ENCODE measurements at places on chromosomes 3 and 15.

DNA sequence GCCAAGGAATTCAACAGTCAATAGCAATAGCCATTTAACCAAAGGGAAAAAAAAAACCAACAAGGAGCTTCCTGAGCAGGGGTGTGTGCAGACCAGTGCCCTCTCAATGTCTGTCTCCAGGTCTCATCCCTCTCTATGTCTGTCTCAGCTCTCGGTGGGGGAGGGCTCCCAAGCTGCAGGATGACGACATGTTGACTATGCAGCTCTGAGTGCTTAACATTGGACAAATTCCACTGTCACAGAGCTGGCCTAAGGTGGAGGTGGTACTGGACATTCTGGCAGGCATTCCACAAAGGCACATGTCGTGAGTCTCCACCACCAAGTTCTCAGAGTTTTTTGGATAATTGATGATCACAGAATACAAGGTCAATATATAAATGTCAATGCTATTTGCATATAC is 2.0 kb upstream of the CAPN7 start:
- DNase-seq, result no peak

- no peak for DNase-seq
These were observed 12.3 kb upstream of the ANPEP start for GRCh38 chr15:89826671-89827655.

DNA sequence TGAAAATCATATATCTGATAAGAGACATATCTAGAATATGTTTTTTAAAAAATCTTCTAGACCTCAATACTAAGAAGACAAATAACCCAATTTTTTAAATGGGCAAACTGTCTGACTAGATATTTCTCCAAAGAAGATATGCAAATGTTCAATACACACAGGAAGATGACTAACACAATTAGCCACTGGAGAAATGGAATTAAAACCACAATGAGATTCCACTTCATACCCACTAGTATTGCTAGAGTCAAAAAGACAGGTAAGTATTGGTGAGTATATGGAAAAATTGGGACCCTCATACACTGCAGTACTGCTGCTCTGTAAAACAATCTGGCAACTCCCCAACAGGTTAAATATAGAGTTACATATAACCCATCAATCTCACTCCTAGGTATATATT is 33.1 kb upstream of the TOPAZ1 start:
- DNase-seq, result no peak

DNA sequence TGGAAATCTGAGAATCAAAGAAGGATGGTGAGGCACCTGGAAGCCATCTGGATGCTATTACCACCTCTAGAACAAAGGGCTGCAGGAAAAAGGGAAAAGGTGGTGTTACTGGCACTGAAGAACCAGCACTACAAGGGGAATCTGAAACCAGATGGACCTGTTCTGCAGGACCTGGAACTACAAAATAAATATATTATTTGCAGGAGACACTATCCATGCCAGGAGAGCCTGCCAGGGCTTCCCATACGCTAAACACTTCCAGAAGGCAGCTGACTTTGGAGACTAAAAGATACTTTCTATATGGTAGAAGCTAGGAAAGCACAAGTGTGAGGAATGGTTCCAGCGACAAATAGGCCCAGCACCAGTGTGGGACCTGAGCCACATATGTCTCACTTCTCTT is 83.4 kb upstream of the POU1F1 start:
- no peak for DNase-seq

DNA sequence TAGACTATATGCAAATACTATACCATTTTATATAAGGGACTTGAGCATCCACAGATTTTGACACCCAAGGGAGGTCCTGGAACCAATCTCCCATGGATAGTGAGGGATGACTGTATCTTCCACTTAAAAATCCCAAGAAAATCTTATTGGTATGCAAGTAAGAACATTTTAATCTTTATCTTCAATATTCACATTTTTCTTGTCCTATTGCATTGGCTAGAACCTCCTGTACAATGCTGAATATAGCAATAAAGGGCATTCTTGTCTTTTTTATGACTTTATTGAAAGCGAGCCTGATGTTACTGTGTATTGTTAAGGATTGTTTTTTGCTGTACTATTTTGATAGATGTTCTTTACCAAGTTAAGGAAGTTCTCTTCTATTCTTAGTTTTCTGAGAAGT is 36.9 kb downstream of the MYLK start:
- no peak for DNase-seq

DNA sequence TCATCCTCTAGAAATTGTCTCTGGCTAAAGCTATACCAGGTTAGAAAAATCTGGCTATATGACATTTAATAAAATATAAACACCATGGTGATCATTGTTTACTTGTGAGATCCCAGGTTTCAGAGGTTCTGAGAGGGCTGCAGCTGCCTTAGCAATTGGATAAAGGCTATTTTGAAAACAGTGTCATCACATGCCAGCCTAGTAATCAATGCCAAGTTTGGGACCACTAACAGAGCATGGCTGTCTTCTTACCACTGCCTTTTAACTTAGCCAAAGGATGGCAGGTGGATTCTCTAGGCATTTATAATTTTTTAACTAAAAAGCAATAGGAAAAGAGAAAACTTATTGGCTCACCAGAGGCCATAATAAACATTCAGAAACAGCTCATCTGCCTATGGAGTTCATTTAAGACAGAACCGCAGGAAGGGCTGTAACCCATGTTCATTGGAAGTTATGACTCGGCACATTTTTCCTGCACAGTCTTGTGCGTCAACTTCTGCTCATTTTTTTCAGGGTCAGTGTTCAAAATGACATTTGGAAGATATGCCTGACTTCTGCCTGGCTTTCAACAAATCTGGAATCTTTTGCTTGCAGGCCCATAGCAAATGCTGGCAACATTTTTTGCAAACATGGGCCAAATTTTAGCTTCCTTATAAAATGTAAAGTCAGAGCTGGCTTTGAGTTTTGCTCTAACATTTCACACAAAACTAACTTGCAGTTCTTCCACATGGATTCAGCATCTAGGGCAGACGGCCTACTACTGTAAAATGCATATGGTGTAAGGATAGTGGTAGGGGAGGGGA is 476.0 kb upstream of the TBL1XR1 start:
- DNase-seq, result no peak

Measured in activated CD8-positive, alpha-beta memory T cell treated with anti-CD3 and anti-CD28 coated beads for 1 hour (primary cell).